CD4-positive, alpha-beta T cell treated with Interleukin-4 for 4 hours (primary cell): ENCODE measurements at places on chromosomes 3 and 15.

GRCh38 chr3:155158346-155159037, 78.4 kb downstream of the MME start:
- DNase-seq: no peak

- DNase-seq: no peak
Measured at GRCh38 chr15:70575231-70576226, 187.8 kb downstream of the UACA start.

DNA sequence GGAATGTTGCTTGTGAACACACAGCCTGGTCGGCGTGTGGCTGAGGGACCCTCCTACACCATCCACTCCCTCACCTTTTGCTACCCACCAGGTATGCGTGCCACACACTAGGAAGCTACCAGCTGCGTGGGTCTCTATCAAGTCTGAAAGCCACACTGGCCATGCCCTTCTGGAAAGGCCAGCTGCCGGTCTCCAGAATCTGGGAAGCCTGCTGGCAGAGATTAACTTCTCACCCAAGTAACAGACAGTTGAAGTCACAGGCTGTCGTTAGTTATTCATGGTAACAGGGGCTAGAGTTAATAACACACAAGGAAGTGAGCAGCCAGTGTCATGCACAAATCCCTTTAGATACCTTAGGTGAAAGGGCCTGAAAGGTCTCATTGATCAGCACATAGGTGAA, 48.1 kb downstream of the SUSD5 start:
- no peak for DNase-seq

DNA sequence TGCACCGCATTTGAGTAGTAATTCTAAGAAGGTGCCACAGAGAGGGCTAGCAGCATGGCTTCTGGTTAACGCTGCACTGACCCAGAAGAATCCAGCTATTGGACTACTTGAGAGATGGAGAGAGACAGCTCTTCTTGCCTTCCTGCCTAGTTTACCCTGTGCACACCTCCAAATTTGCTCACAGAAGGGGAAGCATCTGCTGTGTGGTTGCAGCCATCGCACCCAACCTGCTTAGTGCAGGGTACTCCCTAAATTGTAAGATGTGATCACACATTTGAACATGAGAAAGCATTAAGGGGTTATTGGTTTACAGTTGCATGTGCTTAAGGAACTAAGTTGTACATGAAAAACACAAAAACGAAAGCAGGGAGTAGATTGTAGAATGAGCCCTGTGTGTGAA, 122.1 kb downstream of the FOXB1 start:
- DNase-seq: no peak

- DNase-seq: no peak
Measured at GRCh38 chr15:27249046-27249759, 278.2 kb downstream of the GABRG3 start.

DNA sequence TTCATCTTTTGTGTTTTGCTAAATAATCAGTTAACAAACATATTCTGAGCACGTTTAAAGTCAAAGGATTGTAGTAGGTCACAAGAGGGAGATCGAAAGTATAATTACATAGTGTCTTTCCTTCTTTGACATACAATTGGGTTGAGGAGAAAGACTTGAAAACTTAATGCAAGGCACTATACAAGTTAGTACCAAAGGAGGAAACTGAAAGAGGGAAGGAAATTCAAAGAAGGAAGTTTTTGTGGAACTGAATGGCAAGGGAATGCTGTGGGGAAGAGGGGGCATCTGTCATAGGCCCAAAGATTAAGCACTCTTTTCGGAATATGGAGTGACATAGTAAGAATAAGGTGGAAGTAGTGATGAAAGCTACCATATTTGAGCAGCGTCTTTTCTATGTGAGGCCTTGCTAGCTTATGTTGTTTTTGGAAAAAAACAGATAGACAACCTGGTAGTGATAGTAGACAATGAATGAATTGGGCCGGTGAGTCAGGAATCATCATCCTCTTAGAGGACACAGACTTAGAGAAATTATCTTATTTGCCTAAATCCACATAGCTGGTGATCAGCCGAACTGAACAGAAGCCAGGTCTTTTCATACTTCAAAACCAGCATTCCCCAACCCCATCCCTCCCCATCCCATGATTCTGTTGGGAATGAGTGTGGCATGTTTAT, 10.2 kb downstream of the MBNL1 start:
- no peak for DNase-seq

- no peak for DNase-seq
Measured at GRCh38 chr3:195162816-195163215, 108.1 kb downstream of the XXYLT1 start.

DNA sequence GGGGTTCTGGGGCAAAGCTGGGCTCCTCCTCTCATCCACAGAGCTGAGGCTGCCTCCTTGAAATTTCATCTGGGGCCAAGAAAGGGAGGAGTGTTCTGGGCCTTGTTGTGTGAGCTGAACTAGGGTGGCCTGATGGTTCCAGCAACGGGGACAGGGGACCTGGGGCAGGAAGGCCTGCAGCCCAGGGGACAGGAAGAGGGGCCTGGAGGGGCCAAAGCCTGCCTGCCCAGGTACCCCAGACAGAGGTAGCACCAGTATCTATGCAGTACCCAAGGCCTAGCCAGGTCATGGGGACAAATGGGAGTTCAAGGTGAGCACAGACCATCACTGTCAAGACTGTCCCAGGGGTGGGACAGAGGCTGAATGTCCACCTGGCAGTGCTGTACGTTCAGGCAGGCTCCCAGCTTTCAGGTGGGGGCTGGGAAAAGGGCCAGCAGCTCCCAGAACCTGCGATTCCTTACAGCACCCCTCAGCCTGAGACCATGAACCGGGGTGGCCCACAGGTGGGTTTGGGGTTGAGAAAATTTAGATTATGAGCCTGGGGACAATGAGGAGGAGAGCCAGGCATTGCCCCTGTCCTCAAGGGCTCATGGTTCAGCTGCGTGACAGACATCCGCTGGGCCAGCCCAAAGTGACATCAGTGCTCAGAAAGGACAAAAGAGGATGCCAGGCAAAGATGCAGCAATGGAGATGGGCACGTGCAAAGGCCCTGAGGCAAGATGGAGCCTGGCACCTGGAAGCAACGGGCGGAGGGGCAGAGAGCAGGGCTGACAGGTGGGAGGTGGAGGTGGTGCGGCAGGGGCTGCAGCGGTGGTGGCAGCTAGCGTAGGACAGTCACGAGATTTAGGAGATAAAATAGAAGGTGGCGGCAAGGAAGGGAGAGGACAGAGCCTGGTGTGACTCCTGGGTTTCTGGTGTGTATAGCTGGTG, 28.0 kb downstream of the PSTPIP1 start:
- no peak for DNase-seq

DNA sequence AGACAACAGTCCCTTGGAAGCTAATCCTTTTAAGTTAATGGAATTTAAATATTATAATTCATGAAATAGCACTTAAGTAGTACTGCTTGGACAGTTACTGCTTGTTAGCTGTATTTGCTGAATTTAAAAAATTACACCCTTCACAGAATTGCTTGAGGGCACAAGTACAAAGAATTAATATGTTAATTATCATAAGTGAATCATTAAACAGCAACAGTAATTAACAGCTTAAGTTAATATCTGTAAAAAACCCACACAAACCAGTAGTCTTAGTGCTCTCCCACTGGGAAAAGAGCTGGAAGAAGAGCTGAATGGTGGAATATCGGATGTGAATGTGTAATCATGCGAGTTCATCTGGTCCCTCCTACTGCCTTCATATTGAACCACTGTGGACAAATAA, 232.0 kb downstream of the CD47 start:
- DNase-seq: no peak

DNA sequence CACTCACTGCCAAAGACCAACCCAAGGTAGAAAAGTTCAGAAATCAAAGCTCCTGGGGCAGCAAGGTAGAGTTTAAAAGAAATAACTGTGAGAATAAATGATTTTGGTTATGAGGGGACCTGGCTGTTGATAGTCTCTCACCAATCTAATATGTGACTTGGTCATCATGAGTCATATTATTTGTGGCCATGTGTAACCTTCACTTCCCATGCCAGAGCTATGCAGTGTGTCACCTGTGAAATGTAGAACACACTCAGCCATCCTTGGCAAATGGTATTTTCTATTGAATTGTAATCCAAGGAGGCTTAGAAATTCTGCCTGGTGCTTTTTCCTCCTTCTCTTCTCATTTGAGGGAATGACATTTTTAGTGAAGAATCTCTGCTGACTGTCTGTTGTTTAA, 184.2 kb upstream of the STAC start:
- no peak for DNase-seq

DNA sequence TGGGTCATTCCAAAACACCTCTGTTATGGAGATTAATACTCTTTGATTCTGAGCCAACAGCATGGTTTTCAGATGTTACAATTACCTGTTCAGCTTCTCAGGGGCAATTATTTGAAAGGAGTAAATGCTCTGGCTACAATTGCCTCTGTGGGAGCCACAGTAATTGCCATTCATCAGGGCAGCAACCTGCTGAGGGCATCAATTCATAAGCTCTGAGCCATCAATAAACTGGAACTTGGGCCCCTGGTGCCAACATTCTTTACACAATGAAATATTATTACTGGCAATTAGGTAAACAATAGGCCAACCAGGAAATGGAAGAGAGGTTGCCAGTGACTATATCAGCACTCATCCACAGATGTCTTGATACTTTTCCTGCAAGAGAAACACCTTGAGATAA, 660.8 kb downstream of the MECOM start:
- no peak for DNase-seq

- no peak for DNase-seq
Measured at GRCh38 chr15:52140646-52141045, 28.1 kb upstream of the BCL2L10 start.

DNA sequence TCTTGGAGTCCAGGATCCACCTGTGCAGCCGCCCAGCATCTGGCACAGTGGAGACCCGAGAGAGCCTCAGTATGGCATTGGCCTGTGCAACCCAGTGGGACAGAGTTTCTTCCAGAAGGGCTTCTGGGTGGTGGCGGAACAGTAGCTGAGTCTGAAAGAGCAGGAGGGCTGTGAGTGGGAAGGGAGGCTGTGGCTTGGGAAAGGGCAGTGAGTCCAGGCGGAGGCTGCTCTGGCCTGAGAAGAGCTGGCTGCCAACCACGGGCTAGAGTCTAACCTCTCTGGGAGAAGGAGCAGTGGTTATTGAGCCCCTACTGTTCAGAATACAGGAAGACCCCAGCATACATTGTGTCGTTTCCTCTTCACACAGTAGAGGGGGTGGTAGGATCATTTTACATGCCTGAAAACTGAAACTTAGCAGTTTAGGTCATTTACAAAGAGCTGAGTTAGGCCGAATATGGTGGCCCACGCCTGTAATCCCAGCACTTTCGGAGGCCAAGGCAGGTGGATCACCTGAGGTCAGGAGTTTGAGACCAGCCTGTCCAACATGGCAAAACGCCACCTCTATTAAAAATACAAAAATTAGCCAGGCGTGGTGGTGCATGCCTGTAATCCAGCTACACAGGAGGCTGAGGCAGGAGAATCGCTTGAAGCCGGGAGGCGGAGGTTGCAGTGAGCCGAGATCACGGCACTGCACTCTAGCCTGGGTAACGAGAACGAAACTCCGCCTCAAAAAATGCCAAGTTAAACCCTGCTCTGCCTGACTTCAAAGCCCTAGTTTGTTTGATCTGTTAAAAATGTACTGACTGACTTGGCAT, 3.2 kb downstream of the AEN start:
- peak; percentile 69 for DNase-seq

DNA sequence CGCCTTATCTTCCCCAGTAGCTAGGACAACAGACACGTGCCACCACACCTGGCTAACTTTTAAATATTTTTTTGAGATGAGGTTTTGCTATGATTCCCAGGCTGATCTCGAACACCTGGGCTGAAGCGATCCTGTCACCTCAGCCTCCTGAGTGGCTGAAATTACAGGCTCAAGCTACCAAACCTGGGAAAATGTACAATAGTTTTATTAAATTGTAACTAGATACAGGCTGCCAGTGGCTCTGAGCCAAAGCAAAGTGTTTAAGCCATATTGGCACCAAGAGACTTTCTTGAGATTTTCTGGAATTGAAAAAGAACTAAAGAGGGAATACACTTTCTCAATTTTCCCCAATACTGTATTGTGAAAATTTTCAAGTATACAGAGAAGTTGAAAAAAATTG, 204.3 kb downstream of the SUCLG2 start:
- no peak for DNase-seq

- no peak for DNase-seq
Measured at GRCh38 chr3:9142362-9142761, 107.1 kb downstream of the SRGAP3 start.

GRCh38 chr3:65291448-65292125, 603.8 kb upstream of the ADAMTS9 start:
- no peak for DNase-seq

DNA sequence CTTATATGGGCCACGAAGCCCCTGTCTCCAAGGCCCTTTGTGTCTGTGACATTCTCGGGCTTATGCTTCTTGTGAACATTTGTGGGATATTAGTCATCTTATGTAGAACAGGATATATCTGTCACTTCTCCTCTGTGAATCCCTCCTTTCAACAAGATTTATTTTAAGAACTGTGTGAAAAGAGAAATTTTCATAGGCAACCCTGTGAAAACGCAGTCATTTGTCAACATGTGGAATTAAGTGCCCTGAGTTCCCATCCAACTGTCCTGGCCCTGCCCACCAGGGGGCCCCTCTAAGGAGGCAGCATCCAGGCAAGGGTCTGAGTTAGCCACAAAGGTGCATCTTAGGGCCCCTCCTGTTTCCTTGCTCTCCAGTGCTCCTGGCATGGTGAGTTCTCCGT, 76.8 kb upstream of the CHRNA7 start:
- no peak for DNase-seq

- DNase-seq: no peak
Measured at GRCh38 chr15:62757535-62757934, 285.0 kb upstream of the TPM1 start.

DNA sequence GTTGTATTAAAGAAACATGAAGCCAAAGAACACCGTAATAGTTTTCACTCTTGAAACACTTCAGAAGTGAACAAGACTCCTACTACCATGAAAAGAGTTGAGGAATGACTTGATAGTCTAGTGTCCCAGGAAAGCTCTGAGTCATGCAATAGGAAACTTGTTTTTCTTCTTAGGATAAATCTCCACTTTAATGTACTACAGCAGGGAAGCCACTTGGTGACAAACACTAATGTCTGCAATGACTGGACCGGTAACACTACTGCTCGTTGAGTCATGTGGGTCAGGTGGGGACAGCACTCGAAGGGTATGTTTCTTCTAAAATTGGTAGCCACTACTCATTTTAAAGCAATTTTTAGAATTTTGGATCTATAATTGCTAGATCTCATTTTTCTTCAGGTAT, 291.7 kb upstream of the CNTN3 start:
- DNase-seq: no peak
